ENCODE measurements at places on chromosomes 2 and 18.

- DNase-seq, result no peak
Measured at GRCh38 chr2:26454561-26455001, 23.3 kb downstream of the OTOF start.

GRCh38 chr2:44930274-44931197, 11.0 kb upstream of the SIX3 start:
- no peak for DNase-seq

GRCh38 chr2:159971365-159972152, 90.9 kb downstream of the PLA2R1 start:
- DNase-seq, result no peak

GRCh38 chr2:120257522-120257921, 4.9 kb downstream of the RALB start:
- DNase-seq, result no peak

DNA sequence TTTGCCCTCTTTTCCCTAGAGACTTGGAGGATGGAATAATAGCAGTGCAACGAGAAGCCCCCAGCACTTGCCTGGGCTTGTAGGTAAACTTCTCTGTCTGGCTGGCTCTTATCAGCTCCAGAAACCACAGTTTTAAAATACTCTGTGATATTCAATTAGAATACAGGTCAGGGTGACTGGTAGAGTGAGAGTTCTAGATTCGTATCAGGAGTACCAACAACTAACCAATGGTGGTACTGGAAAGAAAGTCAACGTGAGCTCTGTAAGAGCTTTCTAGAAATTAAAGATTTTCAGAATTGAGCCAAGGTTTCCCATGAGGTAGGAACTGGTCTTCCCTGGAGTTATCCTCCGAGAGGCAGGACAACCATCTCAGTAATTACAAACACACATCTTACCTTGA, 216.9 kb downstream of the NYAP2 start:
- no peak for DNase-seq

- DNase-seq, result no peak
Measured at GRCh38 chr2:160418398-160418765, 75.2 kb downstream of the RBMS1 start.

- DNase-seq, result no peak
Measured at GRCh38 chr2:200471324-200471848, 38.5 kb downstream of the KCTD18 start.

- DNase-seq, result no peak
Measured at GRCh38 chr2:162734866-162735265, 103.7 kb downstream of the KCNH7 start.
